ENCODE measurements at places on chromosomes 12 and 14.

GRCh38 chr14:99267837-99268781 is 3.9 kb downstream of the BCL11B start:
- no peak for DNase-seq

DNA sequence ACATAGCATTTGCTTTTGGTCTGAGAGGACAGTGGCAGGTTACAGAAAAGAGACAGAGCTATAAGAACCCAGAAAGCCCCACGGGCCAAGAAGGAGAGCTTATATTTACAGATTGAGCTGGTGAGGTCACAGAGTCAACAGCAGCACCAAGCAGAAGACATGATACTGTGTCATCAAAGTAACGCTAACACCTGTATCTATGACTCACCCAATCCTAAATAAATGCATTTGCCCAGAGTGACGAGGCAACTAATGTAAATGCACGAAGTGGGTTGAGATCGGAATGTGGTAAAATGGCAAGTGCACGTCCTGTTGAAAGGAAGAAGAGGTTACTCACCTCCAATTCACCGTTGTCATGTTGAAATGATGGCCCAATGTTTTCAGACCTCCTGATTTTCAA is 6.7 kb upstream of the CD163L1 start:
- DNase-seq: no peak

- DNase-seq: no peak
These were observed 392.3 kb downstream of the MED13L start for GRCh38 chr12:115885040-115885690.

GRCh38 chr14:75123991-75124390 is 2.9 kb downstream of the NEK9 start:
- DNase-seq: no peak

DNA sequence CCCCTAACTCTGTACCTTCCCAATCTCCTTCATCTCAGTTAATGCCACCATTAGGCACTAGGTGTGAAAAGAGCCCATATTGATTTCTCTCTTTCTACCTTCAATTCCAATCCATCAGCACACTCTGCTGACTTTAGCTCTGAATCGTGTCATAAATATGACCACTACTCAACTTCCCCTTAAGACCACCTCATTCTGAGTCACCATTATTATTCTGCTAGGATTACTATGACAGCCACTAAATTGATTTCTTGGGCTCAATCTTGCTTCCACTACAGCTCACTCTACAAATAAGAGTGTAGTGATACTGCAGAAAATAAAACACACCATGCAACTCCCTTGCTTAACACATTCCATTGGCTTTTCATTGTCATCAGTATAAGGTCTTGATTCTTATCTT is 1449.0 kb upstream of the FLRT2 start:
- DNase-seq: no peak

GRCh38 chr12:106282457-106283097 is 20.0 kb upstream of the TCP11L2 start:
- DNase-seq: no peak

GRCh38 chr14:58832095-58832521 is 194.3 kb downstream of the DACT1 start:
- DNase-seq: no peak

GRCh38 chr12:115207216-115207915 is 523.4 kb upstream of the TBX3 start:
- no peak for DNase-seq

DNA sequence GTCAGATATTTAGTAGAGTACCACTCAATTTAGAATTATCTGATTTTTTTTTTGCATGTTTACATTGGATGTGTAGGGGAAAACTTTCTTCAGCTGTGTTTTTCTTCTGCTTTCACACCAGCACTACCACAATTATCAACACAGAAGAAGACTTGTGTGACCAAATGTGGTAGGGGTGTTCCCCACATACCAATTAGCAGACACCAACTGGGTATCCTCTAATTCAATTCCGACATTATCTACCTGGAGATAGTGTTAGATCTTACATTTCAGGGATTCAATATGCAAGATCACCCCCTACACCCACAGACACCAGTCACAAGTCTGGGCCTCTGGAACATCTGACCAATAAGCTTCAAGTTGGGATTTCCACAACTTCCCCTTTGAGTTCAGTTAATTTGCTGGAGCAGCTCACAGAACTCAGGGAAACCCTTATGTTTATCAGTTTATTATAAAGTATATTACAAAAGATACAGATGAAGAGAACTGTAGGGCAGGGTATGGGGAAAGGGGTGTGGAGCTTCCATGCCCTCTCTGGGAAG is 4.1 kb upstream of the KLRG1 start:
- DNase-seq: no peak

DNA sequence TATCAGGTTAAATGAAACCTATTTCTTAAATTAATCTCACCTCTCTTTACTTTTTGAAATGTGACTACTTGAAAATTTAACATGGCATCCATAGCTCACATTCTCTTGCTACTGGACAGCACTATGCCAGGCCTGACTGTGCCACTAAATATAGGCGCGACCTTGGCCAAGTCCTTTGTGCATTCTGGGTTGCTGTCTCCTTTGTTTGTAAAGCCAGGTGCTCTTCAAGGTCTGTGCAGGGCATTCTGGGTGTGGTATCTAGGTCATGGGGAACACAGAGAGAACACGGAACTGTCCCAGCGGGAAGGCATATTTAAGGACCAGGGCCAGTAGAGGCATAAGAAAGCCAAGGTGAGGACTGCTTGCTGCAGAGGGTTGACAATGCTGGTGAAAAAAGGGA is 121.2 kb downstream of the ZNF664 start:
- no peak for DNase-seq

DNA sequence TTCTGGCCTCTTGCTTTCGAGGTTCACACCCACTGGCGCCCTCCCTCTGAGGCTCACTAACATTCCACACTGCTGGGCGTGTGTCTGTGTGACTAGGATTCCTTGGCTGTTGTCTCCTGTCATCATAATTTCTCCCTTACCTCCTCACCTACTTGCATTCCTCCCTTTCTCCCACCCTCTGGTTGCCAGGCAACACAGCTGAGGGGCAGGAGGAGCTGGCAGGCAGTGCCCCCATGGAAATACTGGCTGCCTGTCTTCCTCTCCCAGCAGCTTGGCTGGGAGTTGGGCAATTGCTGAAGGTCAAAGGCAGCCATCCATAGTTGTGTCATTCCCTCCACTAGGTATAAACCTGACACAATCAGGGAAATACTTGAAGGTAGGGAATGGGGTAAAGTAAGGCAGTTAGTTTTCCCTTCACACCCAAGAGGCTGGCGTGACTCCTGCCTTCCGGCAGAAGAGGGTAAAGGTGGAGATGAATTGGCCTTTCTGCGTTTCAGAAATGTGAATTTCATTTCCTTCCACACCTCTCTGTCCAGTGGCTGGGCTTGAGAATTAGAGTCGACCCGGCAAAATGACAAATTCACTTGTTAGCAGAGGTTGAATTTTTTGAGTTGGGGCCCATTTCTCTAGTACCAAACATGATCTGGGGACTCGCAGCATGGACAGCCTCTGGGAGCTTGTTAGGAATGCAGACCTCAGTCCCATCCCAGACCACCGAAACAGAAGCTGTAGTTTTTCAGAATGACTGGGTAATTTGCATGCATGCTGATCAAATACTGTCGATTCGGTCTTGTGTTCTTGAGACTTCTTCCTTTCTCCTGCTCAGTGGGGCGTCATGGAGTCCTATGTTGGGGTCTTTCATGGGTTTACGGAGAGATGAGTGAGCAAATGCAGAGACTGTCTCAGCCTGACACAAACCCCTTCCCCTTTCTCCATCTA is 24.3 kb upstream of the EMP1 start:
- DNase-seq: no peak

DNA sequence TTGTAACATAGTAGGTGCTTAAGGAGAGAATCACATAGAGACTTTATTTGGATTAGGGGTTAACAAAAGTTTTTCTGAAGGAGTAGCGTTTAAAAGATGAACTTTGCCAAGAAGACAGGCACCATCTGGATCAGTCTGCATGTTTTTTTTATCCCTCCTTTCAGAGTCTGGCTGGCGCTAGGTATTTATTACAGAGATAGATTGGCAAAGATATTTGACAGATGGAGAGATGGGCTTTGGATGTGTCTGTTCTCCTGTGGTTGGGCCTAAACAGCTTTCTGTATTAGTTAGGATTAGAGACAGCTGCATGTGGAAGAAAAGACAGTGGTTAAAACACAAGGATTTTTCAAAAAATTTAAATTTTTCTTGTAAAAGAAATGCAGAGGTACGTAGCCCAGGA is 133.9 kb downstream of the C12orf75 start:
- DNase-seq: no peak

DNA sequence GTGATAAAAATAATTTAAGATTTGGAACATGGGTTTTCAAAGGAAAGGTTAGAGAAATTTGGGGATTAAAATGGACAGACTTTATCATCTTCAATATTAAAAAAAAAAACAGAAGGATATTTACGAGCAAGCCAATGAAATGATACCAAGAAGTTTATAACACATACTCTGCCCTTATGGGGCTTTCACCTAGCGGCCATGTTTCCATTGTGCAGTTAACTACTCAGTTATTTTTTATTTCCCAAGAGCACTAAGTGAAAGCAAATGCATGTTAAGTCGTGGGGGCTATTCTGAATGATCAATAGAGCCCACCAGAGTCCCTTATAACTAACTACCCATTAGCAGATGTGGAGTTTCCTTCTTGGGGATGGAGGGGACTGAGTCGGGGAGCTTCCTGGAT is 53.9 kb downstream of the ETV6 start:
- DNase-seq: no peak

GRCh38 chr12:93430280-93430679 is 11.5 kb downstream of the UBE2N start:
- DNase-seq: no peak

GRCh38 chr12:47553266-47553665 is 152.6 kb downstream of the RPAP3 start:
- no peak for DNase-seq

DNA sequence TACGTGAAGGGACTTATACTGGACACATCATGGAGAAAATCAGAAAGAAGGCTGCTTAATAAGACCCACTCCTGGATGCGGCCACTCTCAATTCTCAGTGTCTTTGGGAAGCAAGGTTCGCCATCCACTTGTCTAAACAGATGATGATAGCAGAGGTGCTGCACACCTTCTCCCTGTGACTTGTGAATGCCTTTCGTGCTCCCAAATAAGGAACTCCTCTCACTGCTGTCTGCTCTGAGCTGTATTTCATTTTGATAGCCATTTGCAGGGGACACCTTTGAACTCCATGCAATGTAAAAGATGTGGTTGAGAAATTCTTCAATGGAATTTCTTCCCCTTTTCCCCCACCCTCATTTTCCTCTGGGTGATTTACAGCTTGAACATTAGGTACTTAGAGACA is 11.6 kb downstream of the RMST start:
- DNase-seq: no peak

- no peak for DNase-seq
These were observed 280.7 kb upstream of the SOX5 start for GRCh38 chr12:24230061-24230701.

DNA sequence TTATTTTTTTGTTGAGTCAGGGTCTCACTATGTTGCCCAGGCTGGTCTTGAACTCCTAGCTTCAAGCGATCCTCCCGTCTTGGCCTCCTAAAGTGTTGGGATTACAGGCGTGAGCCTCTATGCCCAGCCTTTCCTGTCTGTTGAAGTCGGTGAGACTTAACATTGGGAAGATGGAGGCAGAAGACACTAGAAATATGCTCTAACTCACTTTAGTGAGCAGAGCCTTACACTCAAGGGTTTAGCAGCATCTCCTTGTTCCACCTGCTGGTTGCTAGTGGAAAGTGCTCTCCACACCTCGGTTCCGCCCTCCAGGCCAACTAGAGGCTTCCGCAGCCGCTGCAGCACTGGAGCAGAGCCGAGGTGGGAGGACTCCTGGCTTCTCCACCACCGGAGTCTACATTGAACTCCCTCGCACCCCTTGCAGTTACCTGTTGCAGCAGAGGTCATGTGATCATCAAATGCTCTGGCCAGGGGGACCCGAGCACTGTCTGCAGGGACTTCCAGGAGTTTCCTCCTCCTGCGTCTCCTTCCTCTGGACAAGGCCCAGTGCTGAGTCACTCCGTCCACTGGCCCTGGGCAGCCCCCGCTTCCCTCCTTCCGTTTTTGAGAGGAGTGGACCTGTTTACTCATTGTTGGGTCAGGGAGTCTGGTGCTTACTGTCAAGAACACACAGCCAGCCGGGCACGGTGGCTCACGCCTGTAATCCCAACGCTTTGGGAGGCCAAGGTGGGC is 9.4 kb upstream of the HVCN1 start:
- DNase-seq: peak; percentile 71

GRCh38 chr12:46585854-46586621 is 213.5 kb upstream of the SLC38A2 start:
- no peak for DNase-seq

GRCh38 chr12:54257332-54257731 is 22.6 kb downstream of the CBX5 start:
- no peak for DNase-seq
